ENCODE measurements at places on chromosomes 7 and 10.

DNA sequence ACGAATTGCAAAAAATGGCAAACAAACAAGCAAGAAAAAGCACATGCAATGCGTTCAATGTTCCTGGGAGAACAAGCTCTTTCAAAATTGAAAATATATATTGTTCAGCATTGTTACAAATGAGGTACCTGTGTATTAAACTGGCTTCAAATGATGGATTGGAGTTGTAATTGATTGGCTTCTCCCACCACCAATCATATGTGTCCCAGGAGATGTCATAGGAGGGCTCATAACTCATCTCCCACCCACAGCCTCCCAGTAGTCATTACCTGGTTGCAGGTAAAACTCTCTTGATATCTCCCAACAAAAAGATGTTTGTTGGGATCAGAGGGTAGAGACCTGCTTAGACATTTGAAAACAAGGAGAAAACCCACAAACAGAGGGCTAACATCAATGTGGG, 302.9 kb downstream of the BAMBI start:
- DNase-seq, result no peak

- DNase-seq, result no peak
Measured at GRCh38 chr10:44628921-44629320, 244.0 kb upstream of the CXCL12 start.

DNA sequence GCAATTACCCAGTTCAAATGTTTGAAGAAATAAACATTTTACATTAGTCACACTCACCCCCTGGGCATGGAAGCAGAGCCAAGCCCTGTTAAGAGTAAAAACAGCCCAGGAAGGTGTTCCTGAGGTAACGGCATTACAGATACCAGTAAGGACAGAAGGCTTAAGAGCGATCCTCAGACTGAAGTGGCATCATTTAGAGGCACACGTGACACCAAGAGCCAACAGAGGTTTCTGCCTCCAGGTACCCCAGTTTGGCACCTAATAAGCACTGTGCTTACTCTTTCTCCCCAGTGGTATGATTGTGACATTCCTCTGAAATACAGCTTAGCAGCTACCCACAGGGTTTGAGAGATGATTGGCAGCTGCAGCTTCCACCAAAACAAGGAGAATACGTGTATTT, 17.2 kb downstream of the MMS19 start:
- DNase-seq, result no peak

- DNase-seq, result no peak
Measured at GRCh38 chr7:1931256-1931950, 261.3 kb downstream of the ELFN1 start.

DNA sequence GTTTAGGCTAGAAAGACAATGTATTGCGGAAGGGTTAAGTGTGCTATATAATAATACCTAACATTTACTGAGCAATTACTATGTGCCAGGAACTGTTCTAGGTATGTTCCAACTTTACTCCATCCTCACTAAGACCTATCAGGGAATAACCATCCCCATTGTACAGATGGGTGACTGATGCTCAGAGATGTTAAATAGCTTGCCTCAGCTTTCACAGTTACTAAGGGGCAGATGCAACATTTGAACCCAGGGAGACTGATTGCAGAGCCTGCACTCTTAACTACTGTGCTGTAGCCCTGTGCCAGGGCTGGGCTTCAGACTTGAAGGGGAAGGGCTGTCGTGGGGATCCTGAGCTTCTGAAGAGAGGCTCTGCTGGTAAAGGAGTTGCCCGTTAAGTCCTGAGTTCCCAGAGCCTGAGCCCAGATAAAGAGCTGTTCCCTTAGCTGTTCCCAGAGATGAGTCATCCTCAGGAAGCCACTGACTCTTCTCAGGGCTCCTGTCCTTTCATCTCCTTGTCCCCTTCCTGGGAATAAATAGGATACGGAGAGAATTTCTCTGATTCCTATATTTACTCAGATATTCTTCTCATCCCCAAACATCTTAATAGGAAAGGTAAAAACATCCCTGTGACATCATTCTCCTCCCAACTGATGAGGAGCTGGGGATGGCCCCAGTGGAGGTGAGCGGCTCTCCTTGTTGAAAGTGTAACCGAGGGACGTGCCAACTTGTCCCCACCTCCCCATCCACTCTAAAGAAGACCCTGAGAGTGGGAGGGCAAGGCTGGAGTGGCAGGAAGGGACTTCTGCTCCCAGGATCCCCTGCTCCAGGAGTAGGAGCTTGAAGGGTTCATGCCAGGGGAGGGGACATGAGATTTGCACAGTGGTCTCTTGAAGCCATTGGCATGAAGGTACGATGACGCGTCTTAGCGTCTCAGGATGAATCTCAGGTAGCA, 28.0 kb upstream of the HABP2 start:
- DNase-seq, result no peak

DNA sequence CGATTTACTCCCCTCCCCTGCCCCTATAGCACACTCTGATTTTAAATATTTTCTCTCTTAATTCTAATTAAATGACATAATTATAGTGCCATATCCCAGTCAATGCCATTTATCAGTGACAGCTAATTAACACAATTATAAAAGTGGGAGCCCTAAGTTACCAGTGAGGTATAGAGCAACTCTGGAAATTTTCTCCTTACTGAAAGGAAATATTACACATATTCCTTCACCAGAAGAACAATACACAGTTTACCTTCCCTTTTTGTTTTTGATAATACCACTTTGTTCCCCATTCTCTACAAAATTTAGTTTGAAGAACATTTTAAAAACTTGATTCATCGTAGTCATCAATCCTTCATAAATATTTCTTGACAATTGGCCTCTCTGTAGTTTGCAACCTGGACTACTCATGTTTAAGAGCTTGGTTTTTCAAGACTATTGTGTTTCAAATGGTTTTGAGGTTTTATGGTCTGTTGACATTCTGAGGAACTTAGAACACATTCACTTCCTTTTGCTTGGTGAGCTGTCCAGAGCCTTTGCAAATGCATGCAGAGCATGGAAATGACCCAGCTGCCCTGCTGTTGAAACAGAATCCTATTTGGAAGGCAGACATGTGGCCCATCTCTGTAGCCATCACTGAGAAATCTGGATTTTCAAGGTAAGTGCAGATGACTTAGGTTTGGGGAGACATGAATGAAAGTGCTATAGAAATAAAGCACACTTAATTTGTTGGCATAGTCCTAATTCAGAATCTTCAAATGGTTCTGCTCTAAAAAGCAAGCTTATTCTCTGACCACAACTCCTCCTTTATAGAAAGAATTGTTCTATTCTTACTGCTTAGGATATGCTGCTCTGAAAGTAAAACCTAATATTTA, at the start of gene GPR141:
Gene GPR141 (plus strand): TSS at position 521 of the 875 bp plus-strand sequence. CDS start 56,628 bp downstream, outside the sequence.
- no peak for DNase-seq

- peak; percentile 48 for DNase-seq
Measured at GRCh38 chr7:26440233-26441001, 148.8 kb downstream of the SNX10 start.
